ENCODE measurements at places on chromosomes 2 and 18.

DNA sequence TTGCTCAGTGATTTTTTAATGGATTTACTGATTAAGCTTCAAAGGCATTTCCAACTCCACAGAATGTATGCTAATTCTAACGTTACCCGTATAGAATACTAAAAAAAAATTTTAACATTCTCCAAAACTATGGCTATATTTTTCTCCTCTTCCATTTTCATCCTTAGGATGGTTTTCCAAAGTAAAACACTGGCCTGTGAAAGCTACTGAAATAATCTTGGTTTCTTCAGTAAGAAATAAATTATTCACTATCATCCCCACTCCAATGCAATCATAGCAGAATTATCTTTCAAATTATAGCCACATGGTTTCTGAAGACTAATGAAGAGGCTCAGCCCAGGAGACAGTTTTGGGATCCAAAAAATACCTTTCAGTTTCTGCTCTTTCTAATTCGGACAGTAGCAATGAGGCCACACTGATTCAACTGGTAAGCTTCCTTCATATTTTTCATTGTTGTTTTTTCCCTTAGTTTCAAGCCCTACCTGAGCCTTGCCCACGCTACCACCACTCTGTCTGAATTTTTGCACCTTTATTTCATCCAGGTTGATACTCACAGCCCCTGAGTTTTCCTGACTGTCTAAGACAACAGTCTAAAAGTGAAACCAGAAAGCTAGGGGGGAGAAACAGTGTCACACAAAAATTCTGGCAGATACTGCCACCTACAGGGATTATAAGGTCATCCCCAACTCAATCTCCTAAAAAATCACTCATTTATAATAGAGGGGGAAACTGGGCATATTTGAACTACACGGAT, 887.9 kb downstream of the NRXN1 start:
- peak; percentile 16 for DNase-seq

- no peak for DNase-seq
These were observed 248.0 kb downstream of the IKZF2 start for GRCh38 chr2:212903413-212903812.

DNA sequence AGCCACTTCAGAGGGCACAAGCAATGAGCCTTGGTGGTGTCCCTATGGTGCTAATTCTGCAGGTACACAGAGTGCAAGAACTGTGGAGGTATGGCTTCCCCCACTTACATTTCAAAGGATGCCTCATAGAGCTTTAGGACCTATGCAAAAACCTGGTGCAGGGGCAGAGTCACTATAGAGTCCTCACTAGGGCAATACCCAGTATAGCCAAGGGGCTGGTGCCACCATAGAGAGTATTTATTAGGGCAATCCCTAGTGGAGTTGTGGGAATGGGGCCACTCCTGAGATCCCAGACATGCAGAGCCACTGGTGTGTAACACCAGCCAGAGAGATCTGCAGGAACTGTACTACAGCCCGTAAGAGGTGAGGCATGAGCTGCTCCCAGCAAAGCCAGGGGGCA, 312.2 kb downstream of the SLC4A3 start:
- no peak for DNase-seq

DNA sequence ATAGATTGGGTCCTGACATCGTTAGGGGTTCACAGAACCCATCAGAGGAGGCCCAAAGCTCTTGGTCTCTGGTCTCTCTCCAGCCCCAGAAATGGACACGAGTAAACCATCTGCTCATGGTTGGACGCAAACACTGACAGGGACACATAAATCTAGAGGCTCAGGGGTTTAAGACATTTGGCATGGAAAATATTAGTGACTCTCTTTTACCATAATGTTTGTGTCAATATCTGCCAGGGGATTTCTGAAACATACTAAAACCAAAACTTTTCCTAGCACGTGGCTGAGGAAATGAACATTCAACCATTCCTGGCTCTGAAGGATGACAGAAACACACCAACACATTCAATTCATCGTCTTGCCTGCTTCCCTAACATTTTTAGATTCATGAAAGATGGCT, 226.2 kb downstream of the SP3 start:
- DNase-seq = no peak

DNA sequence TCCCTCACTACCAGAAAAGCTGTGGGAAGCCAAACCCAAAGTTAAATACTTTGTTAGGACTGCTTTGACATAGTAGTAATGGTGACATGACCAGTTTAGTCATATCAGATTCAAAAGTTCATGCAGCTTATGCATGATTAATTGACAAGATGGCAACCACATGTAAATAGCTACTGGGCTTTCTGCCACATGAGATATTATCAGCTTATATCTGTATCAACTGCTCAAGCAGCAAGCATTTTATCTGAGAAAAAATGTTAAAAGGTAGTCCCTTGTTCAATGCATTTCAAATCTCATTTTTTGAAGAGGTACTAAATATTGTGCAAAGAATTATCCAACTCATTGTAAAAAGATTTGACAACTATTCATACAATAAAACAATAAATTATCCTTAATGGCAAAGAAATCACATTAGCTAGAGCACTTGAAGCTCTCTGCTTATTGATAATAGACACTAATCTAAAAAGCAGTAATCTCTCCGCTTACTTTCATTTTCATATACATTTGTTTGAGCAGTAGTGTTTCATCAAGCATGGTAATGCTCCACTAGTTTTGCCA, 993.6 kb upstream of the NXPH2 start:
- DNase-seq = no peak

- peak; percentile 48 for DNase-seq
These were observed 59.2 kb downstream of the IL1R2 start for GRCh38 chr2:102050854-102051391.

- DNase-seq = no peak
These were observed 196.9 kb downstream of the MYCN start for GRCh38 chr2:16137080-16137755.

DNA sequence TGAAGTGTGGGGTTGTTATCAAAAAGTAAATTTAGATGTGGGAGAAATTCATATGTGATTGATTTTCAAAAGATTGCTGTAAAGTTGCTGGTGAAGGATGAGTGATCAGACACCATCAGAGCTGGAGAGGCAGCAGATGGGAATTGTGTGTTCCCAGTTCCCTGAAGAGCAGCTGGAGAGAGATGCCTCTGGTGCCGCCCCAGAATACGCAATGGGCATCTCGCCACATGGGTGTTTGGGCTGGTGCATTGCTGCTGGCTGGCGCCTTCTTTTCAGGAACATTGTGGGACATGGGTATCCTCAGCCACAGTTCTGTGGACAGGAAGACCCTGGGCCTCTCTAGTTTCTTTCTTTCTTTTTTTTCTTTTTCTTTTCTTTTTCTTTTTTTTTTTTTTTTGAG, 11.9 kb downstream of the ATG4B start:
- DNase-seq = no peak

DNA sequence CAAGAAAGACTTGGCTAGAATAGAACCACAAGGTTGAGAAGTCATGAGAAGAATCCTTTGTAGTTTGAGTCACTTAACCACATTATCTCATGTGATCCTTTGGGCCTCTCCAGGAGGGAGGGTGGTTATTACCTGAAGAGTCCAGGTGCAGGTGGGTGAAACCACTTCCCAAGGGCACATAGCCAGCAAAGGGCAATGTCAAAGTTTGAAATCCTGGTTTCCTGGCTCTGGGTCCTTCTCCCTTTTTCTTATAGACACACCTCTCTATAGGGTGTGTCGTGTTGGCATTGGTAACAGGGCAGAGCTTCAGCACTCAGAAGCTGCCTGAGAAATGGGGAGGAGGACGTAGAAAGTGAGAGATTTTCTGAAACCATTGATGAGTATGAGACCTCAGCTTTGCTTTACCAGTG, 137.9 kb downstream of the MGAT5 start:
- no peak for DNase-seq

- DNase-seq = no peak
These were observed 48.9 kb upstream of the ITGAV start for GRCh38 chr2:186540941-186541340.

DNA sequence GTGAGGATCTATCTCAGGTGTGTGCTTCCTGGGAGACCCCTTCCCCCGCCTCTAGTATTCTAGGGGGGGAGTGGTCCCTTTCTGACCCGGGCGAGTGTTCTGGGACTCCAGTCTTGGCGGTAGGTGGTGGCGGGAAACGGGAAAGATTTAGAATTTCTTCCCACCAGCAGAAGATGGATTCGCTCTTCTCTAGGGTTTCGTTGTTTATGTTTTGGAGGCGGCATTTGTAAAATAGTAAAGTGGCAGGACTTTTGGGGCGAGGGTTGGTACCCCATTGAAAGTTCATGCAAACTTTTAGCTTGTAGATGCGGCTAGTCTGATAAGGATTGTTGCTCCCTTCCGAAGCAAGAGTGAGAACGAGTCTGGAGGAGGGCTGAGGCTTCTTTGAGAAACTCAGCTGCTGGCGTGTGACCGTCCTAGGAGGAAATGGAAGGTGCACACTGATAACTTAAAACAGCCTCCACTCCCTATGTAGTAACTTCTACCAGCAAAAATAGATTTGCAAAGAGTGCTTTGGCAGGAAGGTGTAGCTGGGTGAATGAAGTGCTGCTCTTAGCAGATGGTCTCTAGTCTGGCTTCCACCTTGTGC, 412 bp downstream of the GPD2 start:
- DNase-seq = no peak

GRCh38 chr2:117644403-117644802, 170.1 kb upstream of the DDX18 start:
- DNase-seq = no peak

- DNase-seq = peak; percentile 50
These were observed 90.3 kb upstream of the TMEM17 start for GRCh38 chr2:62596061-62596921.

- DNase-seq = peak; percentile 8
These were observed 1583.4 kb upstream of the PIK3C3 start for GRCh38 chr18:40371673-40372072.

DNA sequence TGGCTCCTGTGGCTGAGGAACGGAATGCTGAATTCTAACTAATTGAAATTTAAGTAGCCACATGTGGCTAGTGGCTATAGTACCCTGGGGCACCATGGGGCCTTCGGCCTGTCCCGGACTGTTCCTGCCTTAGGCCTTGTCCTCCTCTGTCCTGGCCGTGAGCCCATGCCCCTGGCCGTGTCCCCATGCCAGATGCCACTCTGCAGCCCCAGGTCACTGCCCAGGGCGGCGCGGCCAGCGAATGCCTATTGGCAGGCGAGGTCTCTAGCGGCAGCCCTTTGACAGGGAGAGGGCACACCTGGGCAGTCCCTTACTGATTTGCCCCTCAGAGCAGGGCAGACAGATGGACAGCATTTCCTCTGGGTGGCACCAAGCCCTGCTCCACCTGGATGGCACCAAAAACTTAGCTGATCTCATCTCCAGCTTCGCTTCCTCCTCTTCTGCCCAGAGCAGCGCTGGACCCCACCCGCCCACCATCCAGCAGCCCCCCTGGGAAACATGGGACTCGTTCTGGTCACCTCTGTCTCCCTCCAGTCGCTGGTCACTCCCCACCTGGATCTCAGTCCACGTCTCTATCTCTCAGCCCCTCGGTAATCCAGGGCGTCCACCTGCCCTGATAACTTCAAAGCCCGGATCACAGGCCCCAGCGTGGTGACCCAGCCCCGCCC, 1.1 kb upstream of the DGKD start:
- DNase-seq = no peak

DNA sequence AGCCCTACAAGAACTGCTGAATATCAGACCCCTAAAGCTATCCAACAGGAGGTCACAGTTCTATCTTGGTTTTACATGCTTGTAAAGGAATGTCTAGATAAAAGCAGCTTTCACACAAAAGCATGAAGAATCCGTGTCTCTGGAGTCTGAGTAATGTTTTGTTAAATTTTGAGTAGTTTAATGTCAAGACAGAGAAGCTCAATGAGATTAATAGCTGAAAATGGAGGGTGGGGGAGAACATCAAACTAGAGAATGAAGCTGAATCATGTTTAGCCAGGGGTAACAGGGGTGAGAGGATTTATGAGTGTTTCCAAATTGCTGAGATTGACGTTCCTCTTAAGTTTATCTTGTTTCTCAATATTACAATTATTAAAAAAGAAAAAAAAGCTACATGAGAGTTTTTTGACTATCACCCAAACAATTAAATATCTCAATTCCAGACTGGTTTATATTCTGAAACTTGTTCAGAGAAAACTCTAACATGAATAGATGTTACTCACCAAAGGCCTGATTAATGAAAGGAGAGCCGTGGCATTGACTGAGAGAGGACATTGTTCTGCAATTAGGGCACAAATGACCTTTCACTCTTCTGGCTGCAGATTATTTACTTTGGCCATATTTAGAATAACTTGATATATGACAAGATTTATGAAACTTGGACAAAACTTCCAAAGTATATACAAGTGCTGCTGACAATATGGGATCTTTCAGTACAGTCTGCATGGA, 266.4 kb upstream of the ETAA1 start:
- DNase-seq = no peak

DNA sequence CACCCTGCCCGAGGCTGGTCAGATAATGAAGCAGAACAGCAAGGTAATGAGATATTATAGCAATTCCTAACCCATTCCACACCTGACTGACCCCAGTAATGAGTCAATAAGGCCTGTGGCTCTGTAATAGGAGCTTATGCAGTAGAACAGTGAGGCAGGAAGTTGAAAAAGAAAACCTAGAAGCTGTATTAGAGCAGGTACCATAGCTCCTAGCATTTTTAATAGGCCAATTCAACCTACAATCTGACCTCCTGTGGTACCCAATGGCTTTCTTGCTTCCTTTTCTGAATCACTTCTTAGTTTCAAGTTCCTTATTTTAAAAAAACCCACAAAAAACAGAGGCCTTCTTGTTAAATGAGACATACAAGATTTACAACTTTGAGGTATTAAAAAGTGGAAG, 43.6 kb upstream of the MAP2 start:
- DNase-seq = no peak

DNA sequence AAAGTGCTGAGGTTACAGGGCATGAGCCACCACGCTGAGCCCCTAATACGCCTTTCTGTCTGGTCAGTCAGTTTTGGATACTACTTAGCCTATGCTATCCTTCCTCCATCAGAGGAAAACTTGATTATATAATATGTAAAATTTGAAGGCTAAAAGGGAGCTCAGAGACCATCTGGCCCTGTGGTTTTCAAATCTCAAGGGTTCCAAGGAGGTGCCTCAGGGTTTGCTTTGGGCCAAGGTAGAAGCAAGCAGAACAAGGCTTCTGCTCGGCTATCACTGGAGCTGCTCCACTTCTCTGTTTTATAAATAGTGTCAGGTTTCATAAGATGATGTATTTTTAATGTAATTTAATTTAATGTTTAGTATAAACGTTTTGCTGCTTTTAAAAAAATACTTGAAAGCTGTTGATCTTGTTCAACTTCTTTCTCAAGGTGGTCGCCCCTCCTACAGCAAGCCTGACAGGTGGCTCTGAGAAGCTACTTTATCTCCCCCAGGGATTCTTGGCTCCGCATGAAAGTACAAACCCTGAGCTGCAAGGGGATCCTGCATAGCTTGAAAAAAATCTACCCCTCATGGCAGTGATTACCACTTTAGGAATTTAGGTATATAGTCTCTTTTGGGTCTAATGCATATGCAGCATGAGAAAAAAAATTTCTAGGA, 290.3 kb downstream of the CNTNAP5 start:
- DNase-seq = no peak
